ENCODE measurements at places on chromosomes 12 and 14.

DNA sequence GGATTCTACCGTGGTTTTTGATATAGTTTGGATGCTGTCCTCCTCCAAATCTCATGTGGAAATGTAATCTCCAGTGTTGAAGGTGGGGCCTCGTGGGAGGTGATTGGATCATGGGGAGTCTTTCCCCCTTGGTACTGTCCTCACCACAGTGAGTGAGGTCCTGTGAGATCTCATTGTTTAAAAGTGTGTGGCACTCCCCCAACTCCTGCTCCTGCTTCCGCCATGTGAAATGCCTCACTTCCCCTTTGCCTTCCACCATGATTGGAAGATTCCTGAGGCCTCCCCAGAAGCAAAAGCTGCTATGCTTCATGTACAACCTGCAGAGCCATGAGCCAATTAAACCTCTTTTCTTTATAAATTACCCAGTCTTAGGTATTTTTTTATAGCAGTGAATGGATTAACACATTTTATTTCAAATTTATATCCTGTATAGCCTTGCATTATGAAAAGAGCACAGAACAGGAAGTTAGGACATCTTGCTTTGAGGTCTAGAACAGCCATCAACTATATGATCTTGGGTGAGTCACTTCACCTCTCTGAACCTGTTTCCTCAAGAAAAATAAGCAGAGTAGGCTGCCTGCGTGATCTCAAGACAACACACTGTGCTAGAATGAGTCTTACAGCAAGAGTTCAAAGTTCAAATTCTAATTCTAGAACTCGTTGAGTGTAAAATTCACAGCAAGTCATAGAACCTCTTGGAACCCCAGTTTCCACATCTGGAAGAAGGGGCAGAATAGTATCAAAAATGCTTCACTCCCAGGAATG, 160.9 kb upstream of the EEA1 start:
- no peak for DNase-seq

GRCh38 chr12:120421701-120422100, 16.2 kb upstream of the COX6A1 start:
- DNase-seq, result no peak

DNA sequence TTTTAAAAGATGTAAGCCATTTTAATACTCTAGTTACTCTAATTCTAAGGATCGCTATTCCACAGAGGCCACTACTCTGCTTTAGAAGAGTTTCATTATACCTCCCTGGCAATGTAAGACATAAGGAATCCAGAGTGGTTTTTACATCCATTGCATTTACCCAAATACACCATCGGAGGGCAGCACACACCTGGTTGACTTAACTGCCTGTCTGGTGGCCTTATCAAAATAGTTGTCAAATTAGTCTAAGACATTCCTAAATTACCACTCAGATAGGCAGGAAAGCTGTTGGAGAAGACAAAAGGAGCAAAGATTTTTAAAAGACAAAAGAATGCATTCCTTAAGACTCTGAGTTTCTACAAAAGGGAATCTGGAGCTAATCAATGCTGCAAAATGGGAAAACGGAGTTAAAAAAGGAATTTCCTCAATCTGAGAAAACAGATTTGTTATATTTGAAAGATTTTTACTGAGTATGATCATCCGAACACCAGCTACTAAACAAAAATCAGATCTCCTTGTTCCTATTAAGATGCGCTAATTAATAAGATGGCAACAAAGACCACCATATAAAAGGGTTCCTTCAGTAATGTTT, 33.8 kb upstream of the FGD4 start:
- DNase-seq, result peak; percentile 55

DNA sequence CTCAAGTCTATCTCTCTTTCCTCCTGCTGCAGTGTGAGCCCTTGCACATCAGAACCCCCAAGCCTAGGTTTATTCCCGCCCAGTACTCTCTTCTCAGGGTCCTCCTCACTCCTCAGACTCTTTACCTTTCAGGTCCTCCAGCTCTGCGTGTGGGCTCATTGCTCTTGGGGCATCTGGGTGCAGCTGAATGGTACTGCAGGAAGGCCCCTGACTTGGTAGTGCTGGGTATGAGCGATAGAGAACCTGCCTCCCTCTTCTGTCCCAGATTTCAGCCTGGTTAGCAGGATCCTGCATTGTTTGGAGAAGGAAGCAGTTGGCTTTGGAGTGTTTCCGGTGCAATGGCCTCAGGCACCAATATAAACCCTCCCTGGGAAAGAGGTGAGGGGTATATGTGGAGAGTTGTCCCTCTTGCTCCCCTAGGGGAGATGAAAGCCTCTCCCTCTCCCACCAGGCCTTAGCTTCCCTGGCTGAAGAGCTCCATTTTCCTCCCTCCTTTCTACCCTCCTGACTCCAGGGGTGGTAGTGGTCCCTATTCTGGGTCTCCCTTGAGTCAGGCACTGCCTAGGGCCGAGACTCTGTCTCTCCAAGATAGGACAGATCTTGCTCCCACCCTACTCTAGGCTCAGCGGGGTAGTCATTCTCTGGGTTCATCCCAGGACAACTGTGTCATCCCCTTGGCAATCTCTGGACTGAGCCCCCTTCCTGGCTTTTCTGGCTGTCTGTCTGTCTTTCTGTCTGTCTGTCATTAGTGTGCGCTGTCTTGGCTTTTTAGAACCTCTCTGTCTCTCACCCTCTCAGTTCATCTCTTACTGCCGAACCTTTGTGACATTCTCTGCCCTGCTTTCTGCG, 3.8 kb downstream of the LRP1 start:
- DNase-seq, result no peak

DNA sequence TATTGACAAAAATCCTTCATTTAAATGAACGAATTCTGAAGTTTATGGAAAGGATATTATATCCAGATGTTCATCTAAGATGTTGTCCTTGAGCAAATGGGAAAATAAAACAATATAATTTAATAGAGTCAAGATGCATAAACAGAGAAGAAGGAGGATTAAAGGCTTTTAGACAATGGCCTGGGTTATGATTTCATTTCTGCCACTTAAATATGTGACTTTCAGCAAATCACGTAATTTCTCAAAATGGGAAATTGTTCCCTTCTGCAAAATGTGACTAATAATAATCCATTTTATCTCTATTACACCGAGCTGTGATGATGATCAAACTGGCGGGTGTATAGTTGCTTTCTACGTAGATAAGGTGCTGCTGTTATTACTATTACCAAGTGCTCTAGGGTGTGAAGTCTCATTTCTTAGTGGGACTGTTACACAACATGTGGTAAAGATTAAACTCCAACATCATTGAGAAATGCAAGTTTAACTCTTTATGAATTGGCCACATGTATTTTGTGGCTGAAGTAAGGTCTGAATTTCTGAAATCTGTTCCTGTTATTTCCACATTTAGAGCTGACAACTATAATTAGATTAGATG, 157.0 kb downstream of the MYRFL start:
- DNase-seq, result no peak

DNA sequence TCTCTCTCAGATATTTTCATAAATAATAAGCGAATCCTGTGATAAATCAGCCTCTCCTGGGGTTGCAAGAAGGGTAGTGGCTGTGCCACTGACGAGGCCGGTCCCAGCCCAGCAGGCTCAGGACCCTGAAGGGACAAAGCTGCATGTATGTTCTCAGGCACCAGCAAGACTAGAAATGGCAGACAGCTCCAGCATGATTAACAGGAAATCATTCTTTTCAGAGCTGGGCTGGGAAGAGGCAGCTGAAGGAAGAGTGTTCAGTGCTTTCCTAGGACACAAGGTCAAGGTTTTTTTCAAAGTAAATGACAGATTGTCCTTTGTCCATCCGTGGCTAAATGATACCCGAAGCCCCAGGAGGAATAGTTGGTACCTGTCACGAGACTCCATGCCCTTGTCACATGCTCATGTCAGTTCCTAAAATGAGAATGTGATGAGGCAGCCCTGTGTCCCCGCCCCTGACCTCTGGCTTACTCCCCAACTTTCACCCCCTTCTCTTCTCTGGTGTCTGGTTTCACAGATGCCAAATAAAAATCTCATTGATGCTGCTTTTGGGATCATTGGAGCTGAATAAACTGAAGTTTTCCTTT, 65.1 kb downstream of the PPP1R36 start:
- no peak for DNase-seq

DNA sequence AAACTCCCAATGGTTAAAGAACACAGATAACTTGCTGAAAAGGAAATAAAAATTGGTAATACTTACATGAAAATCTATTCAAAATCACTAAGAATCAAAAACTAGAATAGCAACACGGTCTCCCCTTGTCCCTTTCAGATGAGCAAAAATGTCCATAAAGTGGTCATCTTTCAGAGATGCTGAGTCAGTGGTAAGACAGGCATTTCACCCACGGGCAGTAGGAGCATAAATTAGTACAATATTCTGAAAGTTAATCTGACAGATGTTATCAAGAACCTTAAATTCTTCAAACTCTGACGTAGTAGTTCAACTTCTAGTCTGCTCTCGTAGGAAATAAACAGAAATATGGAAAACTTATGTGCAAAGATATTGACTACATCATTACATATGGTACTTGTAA, 33.1 kb upstream of the GNPNAT1 start:
- DNase-seq, result no peak

DNA sequence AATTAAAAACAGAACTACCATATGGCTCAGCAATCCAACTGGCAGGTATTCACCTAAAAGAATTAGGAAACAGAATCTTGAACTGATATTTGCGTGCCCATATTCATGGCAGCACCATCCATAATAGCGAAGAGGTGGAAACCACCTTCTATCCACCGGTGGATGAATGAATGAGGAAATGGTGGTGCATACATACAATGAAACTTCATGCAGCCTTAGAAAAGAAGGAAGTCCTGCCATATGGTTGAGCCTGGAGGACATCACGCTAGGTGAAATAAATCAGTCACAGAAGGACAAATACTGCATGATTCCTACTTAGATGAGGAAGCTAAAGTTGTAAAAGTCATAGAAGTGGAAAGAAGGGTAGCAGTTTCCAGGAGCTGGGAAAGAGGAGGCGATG, 6.6 kb downstream of the TCL1A start:
- DNase-seq, result no peak

DNA sequence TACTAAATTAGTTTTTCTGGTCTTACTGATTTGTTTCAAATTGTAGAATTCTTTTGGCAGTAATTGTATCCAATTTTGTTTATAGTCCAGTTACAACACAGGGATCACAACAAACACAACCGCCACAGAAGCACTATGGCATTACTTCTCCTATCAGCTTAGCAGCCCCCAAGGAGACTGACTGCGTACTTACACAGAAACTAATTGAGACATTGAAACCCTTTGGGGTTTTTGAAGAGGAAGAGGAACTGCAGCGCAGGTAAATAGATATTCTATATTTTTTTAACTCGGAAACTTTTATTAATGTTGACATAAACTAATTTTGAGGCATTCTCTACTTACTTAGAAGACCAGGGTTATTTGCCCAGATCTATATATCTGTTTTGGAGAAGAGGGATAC, 17.8 kb downstream of the PAPOLA start:
- no peak for DNase-seq

GRCh38 chr12:62862259-62862881, 72.6 kb downstream of the PPM1H start:
- DNase-seq, result no peak

DNA sequence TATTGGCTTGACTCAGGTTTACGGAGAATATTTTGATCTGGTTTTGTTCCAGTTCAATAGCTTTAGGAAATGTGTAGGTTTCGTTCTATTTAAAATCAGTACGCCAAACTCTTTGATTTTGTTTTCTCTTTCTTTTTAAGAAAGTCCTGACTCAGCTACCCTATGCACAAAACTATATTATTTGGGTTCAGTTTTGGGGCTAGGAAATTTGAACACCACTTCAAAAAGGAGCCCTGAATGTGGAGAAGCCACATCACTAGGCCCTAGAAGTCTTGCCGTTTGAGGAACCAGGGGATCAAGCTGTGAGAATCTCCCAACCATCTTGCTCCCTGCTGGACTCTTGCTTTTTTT, 168.2 kb upstream of the BCL2L14 start:
- DNase-seq, result peak; percentile 7

DNA sequence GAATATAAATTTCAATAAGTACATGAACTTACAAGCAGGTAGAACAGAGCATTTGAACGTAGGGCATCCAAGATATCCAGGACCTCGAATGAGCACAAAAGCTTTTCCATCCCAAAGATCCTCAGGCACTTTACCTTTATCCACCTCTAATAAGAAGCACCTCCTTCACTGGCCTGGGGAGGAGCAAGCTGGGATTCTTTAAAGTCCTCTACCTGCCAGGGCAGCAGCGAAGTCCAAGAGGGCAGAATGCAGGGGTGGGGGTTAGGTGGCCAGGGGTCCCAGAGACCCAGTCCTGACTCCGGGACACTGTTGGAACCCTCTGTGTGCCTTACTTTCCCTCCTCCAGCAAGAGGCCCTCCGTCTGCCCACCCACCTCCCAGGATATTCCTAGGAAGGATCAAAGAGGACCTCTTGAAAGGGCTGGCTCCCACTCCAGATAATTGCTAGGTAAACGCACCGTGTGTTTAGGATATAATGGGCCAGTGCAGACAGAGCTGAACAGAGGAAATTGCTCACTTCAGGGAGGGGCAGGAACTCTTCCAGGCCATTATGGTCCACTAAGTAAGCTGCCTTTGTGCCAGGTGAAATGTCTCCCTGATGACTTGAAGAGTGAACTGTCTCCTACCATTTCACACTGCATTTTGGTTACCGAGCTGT, 68.1 kb downstream of the TTC9 start:
- DNase-seq, result no peak

DNA sequence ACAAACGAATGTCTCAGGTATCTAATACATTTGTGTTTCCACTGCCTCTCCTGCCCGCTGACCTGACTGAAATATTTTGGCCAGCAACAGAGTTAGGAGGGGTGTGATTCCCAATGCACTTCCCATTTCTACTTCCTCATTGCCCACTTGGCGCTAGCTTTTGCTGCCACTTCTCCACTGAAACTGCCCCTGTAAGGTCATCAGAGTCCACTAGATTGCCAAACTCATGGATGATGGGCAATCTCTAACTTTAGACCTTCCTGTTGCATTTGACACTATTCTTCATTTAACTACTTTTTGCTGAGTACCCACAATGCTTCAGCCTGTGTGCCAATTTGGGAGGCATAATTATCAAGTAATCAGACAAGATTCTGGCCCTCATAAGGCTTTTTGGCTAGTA, 40.8 kb downstream of the GPR65 start:
- DNase-seq, result peak; percentile 16

GRCh38 chr14:76917158-76917596, 91.0 kb downstream of the LRRC74A start:
- DNase-seq, result no peak

- DNase-seq, result no peak
Measured at GRCh38 chr12:54937376-54937775, 47.2 kb downstream of the TESPA1 start.

GRCh38 chr14:90194706-90195105, 61.6 kb upstream of the PSMC1 start:
- no peak for DNase-seq

DNA sequence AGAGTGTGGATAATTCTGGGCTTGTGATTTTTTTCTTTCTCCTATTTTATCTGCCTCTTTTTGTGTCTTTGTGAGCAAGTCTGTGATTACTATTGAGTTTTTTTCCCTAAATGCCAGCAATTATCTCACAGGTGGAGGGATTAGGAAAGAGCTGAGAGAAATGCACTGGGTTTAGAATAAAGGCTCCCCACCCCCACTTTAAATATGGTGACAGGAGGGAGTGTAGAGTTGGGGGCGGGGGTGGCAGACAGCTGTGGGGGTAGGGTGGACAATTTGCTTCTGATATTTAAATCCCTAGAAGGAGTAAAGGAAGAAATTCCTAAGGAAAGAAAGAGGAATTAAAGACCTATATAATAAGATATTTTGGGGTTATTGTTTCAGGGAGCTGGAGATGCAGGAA, 145.9 kb downstream of the NRXN3 start:
- no peak for DNase-seq

GRCh38 chr12:50515587-50515986, 10.8 kb downstream of the DIP2B start:
- DNase-seq, result no peak

GRCh38 chr12:85476756-85477155, 196.7 kb downstream of the ALX1 start:
- DNase-seq, result no peak

GRCh38 chr14:90870950-90871604, 54.8 kb upstream of the TTC7B start:
- DNase-seq, result no peak
